ENCODE measurements at places on chromosomes 12 and 14.
A peak's percentile ranks its signal among the peaks of the same experiment; 100 is the strongest.

GRCh38 chr12:120920178-120920577 is 16.0 kb upstream of the SPPL3 start:
- no peak for DNase-seq

GRCh38 chr12:12267742-12268200 is 927 bp upstream of the LRP6 start:
- DNase-seq, result no peak

DNA sequence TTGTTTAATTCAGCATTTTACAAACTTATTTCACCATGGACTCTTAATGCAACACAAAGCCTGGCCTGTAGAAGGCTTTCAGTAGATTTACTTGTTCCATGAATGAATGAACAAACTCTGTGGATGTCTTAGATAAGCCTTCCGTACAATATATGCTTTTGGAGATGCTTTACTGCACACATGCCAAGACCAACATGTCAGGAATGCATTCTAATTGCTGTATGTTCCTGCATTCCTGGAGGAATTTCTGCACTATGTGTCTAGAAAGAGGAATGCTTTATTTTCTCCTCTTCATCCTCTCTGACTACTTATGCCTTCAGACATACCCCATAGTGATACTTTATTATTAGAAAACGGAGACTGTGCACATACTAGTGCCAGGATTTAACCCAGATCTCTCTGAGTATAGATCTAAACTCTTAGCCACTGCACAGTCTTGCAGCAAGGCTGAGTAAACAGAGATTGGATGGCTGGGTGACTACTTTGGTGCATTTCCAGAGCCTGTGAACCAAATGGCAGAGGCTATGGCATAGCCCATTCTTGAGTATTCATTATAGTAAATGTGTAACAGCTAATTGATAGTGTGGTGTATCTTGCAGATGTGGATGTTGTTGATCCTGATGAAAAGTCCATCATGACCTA is 108.2 kb downstream of the SYNE2 start:
- no peak for DNase-seq

GRCh38 chr14:79480212-79480611 is 731.1 kb downstream of the DIO2 start:
- DNase-seq, result no peak

DNA sequence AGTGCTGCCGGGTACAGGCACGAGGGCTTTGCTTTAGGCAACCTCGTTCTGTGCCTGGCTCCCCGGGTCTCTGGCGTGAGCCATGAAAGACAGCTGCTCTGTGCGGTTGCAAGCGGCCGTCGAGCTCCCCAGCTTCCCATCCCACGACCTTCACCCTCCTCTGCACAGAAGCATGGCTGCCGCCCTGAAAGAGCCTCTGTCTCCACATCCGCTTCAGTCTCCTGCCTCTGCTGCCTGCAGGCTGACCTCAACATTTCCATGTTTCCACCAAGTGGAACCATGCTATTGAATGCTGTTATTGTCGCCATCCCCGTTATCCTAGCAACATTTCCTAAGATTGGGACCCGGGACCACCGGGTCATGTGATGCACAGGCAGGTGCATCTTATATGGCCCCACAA is 57.1 kb downstream of the KDM2B start:
- DNase-seq, result no peak

DNA sequence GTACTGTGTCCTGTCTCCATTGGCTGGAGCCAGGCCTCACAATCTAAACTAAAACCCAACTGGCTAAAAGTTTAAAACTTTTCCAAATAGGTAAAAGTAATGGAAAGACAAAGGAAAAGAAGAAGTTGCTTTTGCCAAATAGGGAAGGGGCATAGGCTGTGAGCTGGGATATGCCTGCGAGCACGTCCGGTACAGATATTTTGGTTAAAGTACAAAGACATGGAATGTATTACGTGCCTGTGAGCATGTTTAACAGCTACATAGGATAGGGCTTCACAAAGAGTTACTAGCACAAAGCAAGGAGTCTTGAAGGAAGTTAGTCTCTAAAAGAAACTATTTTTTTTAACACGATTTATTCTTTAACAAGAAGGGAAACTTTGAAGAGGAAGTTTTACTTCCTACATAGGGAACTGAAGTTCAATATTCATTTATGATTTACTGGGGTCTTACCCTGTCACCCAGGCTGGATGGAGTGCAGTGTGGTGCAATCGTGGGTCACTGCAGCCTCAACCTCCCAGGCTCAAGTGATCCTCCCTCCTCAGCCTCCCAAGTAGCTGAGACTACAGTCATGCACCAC is 41.9 kb upstream of the INF2 start:
- no peak for DNase-seq

DNA sequence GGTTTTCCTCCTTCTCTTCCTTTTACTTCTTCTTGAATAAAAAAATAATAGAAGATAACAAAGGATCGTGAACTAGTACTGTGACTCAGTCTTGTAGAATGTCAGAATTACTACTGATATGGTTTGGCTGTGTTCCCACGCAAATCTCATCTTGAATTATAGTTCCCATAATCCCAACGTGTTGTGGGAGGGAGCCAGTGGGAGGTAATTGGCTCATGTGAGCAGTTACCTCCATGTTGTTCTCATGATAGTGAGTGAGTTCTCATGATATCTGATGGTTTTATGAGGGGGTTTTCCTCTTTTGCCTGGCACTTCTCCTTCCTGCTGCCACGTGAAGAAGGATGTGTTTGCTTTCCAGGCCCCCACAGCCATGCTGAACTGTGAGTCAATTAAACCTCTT is 549.6 kb downstream of the DIO2 start:
- no peak for DNase-seq

- DNase-seq, result no peak
Measured at GRCh38 chr12:49057888-49058287, 2.7 kb downstream of the KMT2D start.

- no peak for DNase-seq
Measured at GRCh38 chr14:79438696-79439342, 772.5 kb downstream of the DIO2 start.

- DNase-seq, result peak; percentile 20
Measured at GRCh38 chr14:92121207-92121669, 268 bp downstream of the NDUFB1 start.

GRCh38 chr14:104119119-104119487 is 19.3 kb upstream of the KIF26A start:
- no peak for DNase-seq

DNA sequence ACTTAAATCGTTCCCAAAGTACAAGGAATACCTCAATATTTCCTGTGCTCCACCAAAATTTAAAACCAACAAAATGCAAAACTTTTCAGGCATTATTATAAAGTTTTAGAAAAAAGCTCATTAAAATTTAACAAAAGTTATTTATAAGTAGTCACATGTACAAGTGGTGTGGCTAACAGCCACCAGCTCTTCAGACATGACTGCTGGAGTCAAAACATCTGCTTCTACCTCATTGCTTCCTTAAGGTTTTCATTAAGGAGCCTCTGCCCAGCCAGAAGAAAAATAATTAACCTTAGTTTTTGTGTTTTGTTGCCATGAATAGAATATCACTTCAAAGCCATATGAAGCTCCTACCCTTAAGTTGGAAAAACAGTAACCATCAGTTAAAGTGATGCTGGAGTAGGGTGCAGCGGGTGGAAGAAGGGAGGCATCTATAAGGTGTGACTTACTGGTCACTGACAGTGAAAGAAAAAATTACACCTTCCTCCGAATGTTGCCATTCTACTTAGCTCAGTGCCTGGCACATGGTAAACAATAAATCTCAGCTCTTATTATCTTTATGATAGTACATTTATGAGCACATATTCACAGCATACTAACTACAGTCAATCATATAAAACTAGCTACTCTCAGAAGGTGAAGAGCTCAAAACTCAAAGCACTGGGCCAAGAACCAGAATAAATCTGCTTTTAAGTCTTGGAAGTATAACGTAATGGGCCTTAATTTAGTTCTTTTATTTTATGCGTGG is 57.7 kb downstream of the GALC start:
- no peak for DNase-seq

- DNase-seq, result no peak
Measured at GRCh38 chr12:110731479-110731878, 11.2 kb downstream of the PPP1CC start.

DNA sequence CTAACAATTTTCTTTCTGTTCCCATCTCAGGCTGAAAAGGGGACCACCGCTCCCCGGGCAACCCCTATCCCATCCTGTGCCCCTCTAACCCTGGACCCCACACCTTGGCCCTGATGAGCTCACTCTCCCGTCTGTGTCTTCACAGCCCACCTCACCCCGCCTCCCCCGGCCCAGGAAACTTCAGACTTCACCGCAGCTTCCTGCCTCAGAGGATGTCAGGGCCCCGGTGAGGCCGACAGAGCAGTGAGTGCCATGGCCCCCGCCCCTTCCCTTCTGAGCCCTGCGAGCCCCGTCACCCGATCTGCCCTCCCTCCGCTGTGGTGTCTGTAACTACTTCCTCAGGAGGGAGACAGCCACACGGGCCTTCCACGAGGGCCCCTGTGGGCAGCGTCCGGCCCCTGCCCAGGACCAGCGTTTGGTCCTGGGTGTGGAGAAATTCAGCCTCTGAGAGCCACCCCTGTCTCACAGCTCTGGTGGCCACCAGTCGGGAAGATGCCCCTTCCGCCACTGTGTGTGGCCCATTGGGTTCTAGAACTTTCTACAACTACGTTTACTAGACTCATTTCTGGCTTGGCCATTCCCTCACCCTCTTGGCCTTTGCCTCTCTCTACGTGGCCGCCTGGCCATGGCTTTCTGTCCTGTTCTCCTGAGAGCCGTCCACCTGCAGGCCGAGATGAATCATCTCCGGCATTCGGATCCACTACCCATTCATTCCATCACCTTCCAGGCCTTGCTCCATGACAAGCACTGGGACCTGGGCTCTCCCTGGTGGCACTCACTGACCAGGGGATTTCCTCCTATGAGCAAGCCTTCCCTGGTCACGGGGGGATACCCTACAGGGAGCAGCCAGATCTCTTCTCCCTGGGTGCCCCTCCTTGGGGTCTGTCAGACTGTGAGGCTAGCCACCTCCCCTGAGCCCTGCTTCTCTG is 3.4 kb downstream of the RHOF start:
- DNase-seq, result no peak

GRCh38 chr12:50057000-50057841 is at the start of gene ASIC1:
TSS of gene ASIC1 (plus strand) at chr12:50057596. CDS start at chr12:50058767, 1,171 bp downstream.
- DNase-seq, result peak; percentile 70

DNA sequence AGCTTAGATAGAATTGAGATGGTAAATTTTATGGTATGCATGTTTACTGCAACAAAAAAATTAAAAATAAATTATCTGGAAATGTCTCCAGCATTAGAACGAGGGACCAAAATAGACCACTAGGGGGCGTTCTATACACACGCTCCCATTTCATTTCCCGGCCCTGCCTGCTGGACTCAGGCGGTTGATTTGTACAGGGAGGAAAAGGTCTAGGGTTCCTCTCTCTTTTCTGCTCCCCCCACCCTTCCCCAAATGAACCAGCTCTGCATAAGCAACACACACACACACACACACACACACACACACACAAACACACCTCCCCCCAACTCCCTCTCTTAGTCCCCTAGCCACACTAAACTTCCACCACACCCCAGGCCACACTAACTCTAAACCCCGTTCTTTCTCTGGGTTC is 7.8 kb upstream of the DTX1 start:
- DNase-seq, result peak; percentile 65

DNA sequence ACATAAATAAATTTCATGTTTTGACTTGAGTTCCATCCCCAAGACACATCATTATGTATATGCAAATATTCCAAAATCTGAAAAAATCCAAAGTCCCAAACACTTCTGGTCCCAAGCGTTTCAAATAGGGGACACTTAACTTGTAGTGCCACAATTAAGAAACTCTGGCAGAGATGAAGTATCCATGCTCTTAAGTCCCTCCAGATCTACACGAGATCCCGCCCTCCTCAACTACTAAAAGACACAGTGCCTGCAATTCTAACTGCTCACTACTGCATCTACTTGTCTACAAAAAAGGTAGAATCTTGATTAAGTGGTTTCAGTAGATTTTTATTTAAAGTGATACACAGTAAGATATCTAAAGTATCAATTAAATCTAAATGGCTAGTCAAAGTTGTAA is 97.0 kb downstream of the MED13L start:
- no peak for DNase-seq

GRCh38 chr14:64409126-64409920 is 21.2 kb downstream of the MTHFD1 start:
- DNase-seq, result no peak

GRCh38 chr14:89845346-89845745 is 109.2 kb downstream of the EFCAB11 start:
- DNase-seq, result no peak

DNA sequence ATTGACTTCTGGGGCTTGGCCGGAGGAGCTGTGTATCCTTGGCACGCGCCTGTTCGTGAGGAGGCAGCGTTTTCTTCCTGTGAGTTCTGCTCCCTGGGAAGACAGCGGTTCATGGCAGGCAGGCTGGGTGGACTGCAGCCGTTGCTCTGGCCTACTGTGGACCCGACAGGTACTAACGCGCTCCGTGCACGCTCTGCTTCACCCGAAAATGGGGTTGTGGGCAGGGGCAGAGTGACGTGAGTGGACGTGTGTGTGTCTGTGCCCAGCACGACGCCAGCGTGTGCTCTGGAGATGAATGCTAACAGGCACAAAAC is 179.1 kb downstream of the KIF26A start:
- no peak for DNase-seq

- DNase-seq, result no peak
Measured at GRCh38 chr12:24172031-24172772, 222.7 kb upstream of the SOX5 start.

Measured in neuronal stem cell (in vitro differentiated cells).